Gastrocnemius medialis (tissue), 4 donors: ENCODE measurements at places on chromosomes 3 and 15. TPM values are rescaled to one million over a fixed set of nuclear protein-coding genes. Genes with fewer than 3 reads are reported as not detected.

LCMT2 gene
- 6.2 TPM for total RNA-seq

SCAANT1 gene
- not detected for total RNA-seq

CFAP20DC gene
- total RNA-seq, result not detected

CCDC33 gene
- total RNA-seq, result not detected

ARRDC4 gene
- total RNA-seq, result 16.3 TPM
